ENCODE measurements at places on chromosomes 12 and 14.

DNA sequence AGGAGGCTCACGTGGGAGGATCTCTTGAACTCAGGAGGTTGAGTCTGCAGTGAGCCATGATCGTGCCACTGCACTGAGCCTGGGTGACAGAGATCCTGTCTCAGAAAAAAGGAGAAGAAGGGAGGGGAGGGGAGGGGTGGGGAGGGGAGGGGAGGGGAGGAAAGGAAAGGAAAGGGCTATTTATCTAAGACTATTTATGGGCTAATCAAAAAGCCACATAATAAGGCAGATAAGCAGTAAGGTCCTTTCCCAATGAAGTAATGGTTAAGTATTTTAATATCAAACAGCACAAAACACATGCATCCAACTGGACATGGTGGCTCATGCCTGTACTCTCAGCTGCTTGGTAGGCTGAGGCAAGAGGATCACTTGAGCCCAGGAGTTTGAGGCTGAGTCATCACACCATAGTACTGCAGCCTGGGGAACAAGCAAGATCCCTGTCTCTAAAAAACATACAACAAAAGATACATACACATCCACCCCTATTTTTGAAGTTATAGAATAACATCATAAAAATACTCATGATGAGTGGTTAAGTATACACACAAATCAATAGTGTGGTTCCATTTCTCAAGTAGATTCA is 9.7 kb downstream of the PAWR start:
- DNase-seq = peak; percentile 52

DNA sequence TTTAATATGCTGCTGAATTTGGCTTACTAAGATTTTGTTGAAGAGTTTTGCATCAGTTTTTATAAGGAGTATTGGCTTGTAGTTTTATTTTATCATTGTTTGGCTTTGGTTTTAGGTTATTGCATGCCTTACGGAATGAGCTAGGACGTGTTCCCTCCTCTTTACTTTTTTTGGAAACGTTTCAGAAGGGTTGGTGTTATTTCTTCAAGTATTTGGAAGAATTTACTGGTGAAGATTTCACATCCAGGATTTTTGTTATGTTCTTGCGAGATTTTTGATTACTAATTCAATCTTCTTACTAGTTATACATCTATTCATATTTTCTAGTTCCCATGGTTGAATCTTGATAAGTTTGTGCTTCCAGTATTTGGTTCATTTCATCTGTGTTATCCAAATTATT is 823.2 kb downstream of the SLC6A15 start:
- no peak for DNase-seq

- DNase-seq = no peak
Observed at GRCh38 chr12:71980538-71980937, 41.9 kb downstream of the TPH2 start.

- peak; percentile 62 for DNase-seq
Observed at GRCh38 chr14:78985668-78986381, 815.7 kb downstream of the NRXN3 start.

GRCh38 chr12:115619061-115619460 is 658.4 kb downstream of the MED13L start:
- DNase-seq = no peak

DNA sequence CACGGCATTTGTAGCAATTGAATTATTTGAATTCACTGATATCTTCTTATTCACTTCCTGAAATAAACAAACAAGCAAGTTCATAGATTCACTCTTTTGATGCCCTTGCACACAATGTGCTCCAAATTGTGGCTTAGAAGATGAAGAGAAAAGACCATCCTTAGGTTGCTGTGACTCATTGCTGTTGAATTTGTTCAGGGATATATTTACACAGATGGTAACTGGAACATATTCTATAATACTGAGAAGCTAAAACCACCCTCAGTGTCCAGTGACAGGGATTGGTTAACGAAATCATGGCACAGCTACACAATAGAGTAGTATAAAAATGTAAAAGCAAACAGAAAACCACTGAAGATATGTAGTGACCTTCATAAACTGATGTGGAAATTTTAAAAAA is 3.1 kb downstream of the PRB4 start:
- no peak for DNase-seq

DNA sequence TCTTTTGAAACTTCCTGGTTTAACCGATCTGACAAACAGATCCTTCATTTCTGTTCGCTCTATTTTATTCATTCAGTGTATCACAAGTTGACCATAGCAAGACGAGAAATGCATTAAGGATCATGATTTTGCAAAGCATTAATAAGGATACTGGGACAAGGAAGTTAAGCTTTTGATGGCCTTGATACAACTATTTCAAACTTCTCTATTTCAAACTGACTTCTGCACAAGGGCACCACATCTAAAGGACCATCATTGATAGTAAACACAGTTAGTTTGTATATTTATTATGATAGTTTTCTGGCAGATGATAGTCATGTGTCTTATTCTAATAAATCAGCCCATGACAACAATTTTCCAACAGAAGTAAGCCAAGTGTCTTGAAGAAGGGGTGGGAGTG is 25.8 kb upstream of the PLXNC1 start:
- DNase-seq = no peak

GRCh38 chr14:68694516-68695235 is 98.2 kb downstream of the ZFP36L1 start:
- peak; percentile 56 for DNase-seq

GRCh38 chr14:54310151-54310850 is 86.5 kb upstream of the CDKN3 start:
- no peak for DNase-seq

DNA sequence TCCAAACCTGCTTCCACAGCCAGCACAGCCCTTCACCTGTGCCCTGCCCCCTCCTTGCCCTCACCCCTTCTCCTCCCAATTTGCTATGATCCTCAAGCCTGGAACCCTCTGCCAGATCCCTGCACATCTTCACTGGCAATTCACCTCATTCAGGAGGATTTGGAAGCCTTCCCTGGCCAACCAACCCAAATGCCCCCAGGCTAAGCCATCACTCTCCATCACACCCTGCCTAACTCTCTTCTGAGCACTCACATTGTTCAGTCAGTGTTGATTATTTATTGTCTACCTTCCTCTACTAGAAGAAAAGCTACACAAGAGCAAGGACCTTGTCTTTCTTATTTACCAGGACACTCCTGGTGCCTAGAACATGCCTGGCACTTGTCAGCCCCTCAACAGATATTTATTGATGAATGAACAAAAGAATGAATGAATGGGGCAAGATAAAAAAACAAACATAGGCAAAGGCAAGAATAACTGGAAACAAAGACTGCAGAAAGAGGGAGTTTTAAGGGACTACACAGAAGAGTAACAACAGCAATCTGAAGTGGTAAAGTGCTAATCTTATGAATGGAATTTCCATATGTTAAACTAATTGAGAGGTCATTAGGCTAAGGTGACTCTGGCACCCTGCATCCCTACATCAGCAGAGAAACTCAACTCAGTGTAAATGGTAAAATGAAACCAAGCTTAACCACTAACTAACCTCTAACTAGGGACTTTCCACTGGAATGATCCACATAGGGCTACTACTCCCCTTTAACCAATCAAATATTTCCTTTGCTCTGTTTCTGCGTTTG is 33.4 kb downstream of the TMTC1 start:
- no peak for DNase-seq

DNA sequence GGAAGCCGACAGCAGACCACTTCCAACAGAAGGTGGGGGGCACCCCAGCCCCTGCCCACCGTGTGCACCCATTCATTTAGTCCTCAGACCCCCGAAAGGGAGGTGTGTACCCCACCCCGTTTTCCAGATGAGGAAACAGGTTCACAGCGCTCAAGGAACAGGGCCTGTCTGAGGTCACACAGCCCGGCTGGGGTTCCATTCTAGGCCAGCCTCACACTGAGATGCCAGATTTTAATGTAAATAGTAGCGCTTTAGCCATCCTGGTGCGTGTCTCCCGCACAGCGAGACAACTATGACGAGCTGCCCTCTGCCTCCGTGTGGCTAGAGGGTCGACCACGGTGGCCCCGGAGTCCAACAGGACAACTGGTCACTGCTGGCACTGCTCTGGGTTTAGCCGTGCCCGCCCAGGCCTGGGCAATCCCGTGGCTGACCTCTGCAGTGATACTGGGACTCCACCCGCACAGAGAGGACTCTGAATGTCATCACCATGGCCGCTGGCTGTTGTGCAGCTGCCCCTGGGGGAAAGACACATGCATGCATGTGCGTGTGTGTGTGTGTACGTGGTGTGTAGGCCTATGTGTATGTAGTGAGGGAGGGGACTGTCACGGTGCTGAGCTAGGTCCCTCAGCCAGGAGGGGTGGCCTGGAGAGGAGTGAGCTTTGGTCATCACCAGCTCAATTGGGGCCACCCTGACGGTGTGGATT is 31.6 kb downstream of the BEGAIN start:
- no peak for DNase-seq

GRCh38 chr12:47021298-47021697 is 58.1 kb upstream of the PCED1B start:
- DNase-seq = peak; percentile 91

DNA sequence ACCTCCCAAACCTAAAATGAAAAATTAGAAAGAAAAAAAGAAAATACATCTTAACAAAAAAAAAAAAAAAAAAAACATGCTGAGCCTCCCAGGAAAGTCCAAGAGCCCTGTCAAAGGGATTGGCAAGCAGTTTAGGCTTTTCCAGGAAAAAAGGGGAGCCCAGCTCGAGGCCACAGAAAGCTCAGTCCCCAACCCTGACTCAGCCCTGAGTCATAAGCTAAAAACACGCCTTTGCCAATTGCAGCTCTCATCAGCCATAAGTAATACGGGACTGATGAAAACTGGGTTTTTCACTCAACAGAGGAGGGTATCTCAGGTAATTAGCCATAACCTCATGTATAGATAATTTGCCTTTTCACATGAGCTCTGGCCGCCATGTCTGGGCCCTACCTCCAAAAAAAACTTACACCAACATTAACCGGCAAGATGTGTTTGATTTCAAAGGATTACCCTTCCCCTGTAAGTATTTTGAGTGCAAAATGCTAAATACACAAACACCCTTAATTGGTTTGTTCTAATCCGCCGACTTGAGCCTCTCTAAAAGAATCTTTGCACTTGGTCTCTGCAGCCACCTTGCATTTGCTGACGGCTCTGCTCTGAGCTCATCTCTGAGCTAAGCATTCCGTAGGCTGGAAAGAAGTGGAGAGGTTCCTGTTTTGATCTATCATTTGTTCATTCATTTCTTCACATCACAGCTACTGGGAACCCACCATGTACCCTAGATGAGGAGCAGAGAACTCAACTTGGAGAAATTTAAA is 319.2 kb downstream of the BCL11B start:
- DNase-seq = peak; percentile 92

- DNase-seq = no peak
Observed at GRCh38 chr12:118315821-118316220, 56.9 kb downstream of the TAOK3 start.

- no peak for DNase-seq
Observed at GRCh38 chr12:110776410-110776809, 33.7 kb upstream of the PPP1CC start.

DNA sequence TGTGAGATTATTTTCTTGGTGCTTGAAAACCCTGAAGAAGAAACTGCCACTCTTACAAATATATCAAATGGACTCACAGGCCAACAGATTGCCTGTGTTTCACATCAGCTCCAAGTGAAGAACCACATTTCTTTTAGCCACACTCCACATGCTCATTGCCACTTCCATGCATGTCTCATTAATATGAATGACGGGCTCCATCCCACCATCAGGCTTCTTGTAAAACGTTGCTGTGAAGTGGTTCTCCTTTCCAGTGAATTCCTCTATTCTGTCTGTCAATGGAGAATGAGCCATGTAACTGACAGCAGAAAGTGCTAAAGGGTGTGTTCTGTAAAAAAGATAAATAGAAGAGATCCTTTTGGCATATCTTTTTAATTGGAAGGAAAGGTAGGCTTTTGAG is 188.2 kb upstream of the RMST start:
- no peak for DNase-seq

GRCh38 chr14:39212034-39212433 is 21.7 kb upstream of the MIA2 start:
- no peak for DNase-seq

DNA sequence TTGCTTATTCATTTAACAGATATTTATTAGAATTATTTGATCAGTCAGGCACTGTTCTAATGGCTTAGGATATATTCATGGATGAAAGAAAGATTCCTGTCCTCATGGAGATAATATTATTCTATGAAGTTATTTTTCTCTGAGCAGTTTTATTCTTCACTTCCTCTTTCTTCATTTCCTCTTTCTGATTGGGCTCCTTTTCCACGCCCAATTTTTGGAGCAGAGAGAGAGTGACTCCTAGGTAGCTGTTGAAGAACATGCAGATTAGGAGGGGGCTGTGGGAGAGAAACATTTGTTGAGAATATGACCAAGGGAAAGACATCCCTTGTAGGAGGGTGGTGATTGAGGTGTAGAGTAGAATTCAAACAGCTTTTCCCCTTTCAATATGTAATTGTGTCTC is 6.0 kb upstream of the YARS2 start:
- no peak for DNase-seq

GRCh38 chr14:91417120-91417982 is at the start of gene CCDC88C:
TSS of gene CCDC88C (minus strand) at chr14:91417820. CDS start at chr14:91417690, 130 bp downstream.
- no peak for DNase-seq

DNA sequence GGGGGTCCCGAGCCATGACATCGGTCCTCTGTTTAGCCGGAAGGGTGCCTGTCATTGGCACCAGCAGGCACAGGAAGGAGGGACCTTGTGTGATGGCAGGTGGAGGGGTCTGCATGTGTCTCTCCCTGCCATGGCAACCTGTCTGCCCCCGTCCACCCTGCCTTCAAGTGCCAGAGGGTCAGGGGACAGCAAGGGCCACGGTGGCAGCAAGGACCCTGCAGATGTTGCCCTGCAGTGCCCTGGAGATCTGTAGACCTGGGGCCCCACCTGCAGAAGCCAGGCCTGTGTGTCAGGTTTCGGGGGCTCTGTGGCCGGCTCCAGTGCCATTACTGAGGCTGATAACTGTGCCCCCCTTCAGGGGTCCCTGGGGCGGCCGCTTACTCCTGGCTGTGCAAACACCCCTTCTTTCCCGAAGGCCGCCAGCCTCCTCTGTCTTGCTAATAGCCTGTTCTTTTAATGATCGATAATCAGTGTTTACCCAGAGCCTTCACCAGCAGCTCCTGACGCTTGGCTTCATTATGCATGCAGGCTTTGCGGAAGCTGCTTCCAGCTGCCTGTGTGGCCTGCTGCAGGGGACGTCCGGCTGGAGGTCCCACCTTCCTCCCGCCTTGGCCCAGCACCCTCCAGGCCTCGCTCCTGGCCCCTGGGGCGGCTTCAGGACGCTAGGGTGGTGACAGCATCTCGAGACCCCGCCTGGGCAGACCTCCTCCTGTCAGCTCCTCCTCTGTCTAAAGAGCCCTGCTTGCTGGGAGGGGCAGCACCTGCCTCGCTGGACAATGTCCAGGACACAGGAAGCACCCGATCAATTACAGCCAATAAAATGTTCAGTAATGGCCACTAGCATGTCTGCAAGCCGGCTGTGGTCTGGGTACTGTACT is 153.0 kb downstream of the KIF26A start:
- no peak for DNase-seq

DNA sequence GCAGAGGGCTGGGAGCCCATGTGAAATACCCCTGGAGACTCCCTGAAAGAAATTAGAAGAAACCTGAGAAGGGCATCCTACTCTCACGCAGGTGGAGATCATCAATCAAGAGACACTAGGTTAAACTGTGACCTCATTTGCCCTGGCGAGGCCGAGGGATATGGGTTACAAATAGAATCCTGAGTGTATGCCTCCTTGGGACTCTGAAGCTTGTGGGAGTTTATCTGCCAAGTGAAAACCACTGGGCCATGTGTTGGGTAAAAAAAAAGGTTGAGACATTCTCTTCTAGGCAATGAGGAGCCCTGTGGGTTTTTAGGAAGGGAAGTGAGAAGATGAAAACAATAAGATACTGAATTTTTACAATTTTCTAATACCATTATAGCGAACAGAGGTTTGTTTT is 160.7 kb upstream of the ARID2 start:
- DNase-seq = no peak

- DNase-seq = no peak
Observed at GRCh38 chr12:89648211-89648930, 60.3 kb downstream of the ATP2B1 start.
